Nephron progenitor cell (in vitro differentiated cells): ENCODE measurements at places on chromosomes 7 and 10.

GRCh38 chr10:48449501-48450232 lies 143.2 kb downstream of the MAPK8 start:
- no peak for DNase-seq

- peak; percentile 43 for DNase-seq
Measured at GRCh38 chr10:84715911-84716310, 387.5 kb downstream of the CCSER2 start.

- no peak for DNase-seq
Measured at GRCh38 chr10:131474416-131474815, 162.9 kb upstream of the TCERG1L start.

DNA sequence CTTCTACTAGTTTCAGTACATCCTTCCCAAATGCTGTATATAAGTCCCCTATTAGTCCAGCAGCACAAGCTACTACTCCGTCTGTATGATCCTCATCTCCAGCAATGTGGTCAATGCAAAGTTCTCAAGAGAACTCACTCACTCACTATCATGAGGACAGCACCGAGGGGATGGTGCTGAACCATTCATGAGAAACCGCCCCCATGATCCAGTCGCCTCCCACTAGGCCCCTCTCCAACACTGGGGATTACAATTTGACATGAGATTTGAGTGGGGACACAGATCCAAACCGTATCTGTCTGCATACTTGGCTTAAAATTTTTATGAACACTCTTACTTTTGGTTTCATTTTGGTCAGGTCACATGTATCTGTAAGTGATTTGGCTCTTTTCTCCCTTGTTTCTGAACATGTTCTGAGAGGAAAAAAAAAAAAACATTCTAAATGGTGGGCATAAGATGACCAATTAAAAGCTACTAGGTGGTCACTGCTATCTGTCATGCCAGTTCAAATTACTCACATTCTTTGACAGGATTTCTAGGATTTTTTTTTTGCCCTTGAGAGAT lies 60.1 kb downstream of the ZNF783 start:
- DNase-seq = no peak

DNA sequence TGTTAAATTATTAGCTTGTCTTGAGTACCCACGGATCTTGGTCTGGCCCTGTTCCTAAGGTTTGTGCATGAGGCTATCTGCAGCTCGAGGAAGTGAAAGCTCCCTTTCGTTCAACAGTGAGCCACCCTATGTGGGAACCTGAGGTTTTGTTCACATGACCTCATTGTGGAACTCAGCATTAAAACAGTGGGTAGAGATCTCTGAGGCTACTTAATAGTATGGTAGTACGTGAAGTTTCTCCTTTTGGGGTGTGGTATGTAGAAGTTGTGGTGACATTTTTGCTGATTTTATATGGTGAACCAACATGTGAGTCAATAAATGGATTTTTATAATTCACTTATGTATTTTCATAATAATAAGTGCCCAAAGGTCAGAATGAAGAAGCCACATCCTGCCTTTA lies 252.7 kb upstream of the FERD3L start:
- DNase-seq = no peak

DNA sequence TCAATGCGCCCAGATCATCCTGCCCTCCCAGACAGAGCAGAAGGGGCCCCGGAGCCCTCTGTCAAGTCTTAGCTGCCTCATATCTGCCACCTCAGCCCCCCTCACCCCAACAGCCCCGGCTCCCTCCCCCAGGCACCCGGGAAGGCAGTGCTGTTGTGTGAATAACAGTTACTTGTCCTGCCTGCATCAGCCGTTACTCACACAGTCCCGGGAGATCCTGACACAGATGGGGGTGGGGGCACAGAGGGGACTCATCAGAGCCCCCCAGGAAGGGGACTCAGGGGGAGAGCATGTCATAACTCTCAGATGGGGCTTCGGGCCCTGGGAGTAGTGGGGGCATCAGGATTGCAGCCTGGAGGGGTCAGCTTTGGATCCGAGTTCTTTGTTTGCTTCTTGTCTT lies 12.4 kb upstream of the SERPINE1 start:
- no peak for DNase-seq

GRCh38 chr7:32453341-32454011 lies 36.7 kb downstream of the LSM5 start:
- no peak for DNase-seq

DNA sequence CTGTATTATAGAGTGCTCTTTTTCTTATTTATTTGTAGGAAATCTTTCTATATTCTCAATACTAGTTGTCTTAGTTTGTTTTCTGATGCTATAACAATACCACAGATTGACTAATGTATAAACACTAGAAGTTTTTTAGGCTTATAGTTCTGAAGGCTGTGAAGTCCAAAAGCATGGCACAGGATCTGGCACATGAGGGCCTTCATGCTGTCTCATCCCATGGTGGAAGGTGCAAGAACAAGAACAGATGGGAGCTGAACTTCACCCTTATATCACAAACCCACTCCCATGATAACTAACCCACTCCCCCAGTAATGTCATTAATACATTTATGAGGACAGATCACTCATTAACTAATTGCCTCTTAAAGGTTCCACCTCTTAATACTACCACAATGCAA lies 109.7 kb downstream of the AVL9 start:
- DNase-seq = no peak

DNA sequence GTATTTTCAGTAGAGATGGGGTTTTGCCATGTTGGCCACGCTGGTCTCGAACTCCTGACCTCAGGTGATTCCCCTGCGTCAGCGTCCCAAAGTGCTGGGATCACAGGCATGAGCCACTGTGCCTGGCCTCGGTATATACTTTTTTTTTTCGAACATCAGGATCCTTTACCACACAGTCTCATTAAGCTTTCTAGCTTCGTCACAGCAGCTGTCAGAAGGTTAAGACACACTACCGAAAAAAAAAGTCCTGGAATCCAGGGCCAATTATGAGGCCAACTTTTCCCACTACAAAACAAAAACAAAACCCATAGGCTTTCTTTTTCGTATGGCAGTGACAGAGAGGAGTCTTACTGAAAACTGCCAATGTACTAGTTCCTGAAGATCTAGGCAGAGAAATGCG lies 30.7 kb downstream of the ZC3HC1 start:
- no peak for DNase-seq

DNA sequence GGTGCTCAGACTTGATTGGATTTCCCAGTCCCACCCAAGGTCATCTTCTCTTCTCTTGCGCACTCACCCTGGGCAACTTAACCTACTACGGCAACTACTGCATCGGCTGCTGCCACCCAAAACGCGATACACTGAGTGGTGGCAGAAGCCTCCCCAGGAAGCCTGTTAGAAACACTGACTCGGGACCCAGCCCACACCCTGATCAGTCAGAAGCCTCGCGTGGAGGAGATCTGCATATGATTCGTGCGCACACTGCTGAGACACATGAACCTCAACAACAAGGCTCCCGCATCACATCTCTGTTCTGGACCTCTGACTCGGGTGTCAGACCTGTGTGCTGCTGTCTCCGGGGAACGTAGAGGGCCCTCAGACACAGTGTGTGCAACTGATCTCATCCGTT lies 419.5 kb downstream of the PAXIP1 start:
- no peak for DNase-seq

DNA sequence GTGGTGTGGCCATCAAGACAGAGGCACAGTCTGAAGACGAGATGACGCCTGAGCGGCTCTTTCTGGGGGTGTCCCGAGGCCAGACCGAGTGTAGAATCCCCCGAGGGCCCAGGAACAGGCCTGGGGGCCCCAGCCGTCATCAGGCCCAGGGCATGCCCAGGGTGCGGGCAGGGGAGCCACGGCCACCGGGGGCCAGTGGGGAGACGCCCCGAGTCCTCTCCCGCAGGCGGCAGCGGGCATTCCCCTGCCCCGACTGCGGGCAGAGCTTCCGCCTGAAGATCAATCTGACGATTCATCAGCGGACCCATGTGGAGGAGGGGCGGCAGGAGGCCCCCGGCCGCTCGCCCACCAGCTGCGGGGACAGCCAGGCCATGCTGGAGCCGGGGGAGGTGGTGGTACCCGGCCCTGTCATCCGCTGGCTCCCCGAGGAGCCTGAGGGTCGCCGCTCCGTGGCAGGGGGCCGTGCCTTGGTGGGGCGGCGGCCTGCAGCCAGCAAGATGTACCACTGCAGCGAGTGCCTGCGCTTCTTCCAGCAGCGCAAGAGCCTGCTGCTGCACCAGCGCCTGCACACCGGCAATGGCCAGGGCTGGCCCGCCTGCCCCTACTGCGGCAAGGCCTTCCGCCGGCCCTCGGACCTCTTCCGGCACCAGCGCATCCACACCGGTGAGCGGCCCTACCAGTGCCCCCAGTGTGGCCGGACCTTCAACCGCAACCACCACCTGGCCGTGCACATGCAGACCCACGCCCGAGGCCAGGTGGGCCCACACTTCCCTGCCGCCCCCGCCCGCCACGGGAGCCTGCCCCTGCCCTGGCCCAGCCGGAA lies 19.7 kb downstream of the ZNF783 start:
- DNase-seq = no peak

DNA sequence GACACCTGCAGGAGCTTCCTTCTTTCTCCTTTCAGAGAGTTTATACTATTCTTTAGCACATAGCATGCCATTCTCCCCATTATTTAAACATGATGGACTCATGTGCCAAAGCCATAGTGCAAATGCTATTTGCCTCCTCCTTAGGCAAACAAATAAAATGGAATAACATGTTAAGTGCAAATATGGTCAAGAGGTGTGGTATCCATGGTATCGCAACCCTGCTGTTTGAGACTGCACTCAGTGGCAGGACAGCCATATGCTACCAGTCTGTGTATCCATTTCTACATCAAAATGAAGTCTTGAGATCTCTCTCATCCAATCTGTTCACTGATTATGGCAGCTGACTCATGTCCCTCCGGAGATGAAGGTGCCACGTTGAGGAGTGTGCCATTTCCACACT lies 22.8 kb downstream of the HEPACAM2 start:
- DNase-seq = no peak

DNA sequence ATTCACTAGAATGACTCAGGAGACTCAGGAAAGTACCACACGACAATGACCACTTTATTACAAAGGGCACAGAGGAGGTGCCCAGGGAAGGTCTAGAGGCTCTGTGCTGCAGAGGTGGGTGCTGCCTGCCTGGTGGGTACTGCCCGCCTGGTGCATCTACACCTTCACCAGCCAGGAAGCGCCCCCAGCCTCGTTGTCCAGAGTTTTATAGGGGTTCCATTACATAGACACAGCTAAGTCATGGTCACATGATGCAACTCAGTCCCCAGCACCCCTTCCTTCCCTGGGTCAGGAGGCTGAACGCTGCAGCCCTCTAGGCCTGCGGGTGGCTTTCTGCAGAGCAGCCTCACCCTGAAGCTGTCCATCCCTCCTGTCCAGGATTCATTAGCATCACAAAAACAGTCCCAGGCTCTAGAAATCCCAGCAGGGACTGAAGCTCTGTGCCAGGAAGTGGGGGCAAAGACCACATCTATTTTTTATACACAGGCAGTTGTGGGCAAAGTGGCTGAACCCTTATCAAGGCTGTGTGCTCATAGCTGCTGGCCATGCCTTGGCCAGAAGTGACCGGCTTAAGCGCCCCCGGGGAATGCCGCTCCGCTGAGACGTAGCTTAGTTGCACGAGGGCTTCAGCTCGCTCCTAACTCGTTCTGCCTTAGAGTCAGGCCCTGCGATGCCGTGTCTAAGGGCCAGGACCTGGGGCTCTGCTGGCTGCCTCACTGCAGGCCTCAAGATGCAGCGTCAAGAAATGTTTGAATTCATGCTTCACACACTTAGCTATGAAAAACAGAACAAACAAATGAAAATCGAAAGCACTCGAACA lies 219.0 kb downstream of the GLRX3 start:
- no peak for DNase-seq

GRCh38 chr10:130169136-130169859 lies 33.1 kb downstream of the GLRX3 start:
- no peak for DNase-seq
